Stimulated activated CD4-positive, alpha-beta T cell treated with anti-CD3 and anti-CD28 coated beads, Interleukin-4, amount 100 ng/mL, for 48 hours (primary cell): ENCODE measurements at places on chromosomes 7 and 10.

DNA sequence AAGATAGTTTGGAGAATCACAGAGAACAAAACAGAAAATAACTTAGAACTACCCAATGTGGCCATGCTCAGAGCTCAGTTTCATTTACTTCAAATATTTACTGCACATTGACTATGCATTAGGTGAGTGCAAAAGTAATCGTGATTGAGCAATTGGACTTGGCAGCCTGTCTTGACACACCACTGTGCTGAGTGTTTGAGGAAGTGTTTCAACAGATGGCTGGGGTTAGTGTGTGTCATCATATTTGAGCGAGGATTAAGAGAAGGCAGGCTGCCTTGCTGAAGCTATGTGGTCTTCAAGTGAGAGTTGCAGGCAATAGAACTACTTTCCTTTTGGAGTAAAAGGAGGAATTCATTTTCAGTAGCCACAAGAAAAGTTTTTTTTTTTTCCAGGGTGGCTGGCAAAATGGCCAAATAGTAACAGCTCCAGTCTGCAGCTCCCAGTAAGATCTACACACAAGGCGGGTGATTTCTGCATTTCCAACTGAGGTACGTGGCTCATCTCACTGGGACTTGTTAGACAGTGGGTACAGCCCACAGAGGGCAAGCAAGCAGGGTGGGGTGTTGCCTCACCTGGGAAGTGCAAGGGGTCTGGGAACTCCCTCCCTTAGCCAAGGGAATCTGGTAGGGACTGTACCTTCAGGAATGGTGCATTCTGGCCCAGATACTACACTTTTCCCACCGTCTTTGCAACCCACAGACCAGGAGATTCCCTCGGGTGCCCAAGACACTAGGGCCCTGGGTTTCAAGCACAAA is 37.6 kb downstream of the AKR1C4 start:
- no peak for DNase-seq

- no peak for DNase-seq
These were observed 123.8 kb downstream of the PTEN start for GRCh38 chr10:87987206-87987605.

DNA sequence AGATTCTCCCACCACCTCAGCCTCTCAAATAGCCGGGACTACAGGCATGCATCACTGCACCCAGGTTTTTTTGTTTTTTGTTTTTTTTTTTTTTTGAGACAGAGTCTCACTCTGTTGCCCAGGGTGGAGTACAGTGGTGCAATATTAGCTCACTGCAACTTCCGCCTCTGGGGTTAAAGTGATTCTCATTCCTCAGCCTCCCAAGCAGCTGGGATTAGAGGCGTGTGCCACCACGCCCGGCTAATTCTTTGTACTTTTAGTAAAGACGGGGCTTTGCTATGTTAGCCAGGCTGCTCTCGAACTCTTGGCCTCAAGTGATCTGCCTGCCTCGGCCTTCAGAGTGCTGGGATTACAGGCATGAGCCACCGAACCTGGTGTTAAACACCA is 107.5 kb upstream of the KIF5B start:
- DNase-seq: no peak

DNA sequence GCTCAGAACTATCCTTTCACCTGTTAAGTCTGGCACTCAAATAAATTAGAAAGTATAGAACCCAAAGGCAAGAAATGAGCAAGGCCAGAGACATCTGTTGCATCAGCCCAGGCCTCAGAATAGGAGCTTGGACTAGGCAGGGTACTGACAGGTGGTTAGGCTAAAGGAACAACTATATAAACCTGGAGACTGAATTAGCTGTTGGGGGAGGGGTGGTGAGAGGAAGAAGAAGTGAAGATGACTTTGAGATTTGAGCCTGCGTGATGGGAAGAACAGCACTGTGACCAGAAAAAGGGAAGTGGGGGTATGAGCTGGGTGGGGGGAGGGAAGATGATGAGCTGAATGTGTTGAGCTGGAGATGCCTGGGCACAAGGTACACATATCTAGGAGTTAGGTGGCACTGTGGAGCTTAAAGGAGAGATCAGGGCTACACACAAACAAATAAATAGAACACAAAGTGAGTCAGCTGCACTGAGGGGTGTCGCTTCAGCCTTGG is 244.7 kb downstream of the PTEN start:
- DNase-seq: no peak

GRCh38 chr7:44279286-44279685 is 46.1 kb downstream of the CAMK2B start:
- no peak for DNase-seq

DNA sequence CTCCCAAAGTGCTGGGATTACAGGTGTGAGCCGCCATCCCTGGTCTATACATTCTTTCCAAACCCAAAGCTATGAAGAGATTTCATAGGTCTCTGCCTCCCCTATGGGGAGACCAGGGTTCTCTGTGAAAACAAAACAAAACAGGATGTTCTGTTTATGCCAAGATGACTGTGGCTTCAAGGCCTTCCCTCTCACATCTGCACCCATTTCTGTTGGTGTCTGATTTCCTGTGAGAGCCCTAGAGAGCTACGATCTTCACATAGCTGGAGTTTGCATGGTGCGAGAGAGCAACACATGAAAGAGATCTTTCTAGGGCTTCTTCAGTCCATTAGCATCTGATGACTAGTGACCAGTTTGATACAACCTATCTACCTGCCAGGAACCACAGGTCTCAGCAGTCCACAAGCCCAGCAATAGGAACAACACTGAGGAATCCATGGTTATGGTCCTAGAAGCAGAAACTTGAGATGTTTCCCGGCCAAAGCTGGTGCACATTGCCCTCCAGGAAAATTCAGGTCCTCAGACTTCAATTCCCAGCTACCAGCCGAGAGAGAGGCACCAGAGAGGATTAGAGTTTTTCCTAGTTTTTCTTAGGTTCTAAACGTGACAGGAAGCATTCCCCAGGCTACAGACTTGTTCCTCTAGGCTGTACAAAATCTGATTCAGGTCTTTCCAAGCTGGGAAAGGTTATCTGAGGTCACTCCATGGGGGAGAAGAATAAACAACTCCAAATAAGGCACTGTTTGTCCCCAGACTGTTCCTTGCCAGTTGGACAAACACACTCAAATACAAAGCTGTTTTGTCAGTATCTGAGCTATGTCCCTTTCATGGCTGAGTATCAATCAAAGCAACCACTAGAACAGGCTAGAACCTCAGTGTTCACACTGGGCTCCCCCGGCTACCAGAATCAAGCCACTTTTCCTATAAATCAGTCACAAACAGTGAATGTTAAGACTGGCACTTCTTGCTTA is 259.7 kb downstream of the CALN1 start:
- no peak for DNase-seq

GRCh38 chr7:29613100-29613499 is 49.5 kb downstream of the PRR15 start:
- no peak for DNase-seq

DNA sequence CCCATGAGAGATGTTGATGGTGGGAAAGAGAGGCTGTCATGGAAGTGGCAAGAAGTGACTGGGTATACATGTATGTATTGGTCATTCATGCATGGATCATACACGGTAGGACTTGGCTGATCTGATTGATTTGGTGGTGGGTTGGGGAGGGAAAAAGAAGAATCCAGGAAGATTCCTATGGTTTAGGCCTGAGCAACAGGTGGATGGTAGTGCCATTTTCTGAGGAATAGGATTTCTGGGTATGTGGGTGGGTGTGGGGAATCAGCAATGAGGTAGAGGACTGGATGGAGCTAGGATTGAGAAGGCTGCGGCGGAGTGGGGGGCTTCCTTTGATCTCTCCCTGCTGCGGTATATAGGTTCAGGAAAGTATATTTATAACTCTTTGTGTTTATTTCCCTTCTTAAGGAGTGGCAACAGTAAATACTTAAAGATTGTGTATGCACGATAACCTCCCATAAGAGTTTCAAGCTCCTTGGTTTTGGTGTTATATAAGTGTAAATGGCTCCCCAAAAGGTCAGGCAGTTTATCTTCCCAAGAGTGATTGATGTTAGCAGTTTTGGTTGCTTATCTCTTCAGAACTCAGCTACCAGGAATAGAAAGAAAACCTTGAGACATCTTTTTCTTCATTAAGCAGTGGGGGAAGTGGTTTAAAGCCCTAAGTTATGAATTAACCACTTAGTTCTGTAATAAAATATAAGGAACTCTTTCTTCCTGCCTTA is 100.1 kb downstream of the LSMEM1 start:
- no peak for DNase-seq

- no peak for DNase-seq
These were observed 73.0 kb upstream of the ADRB1 start for GRCh38 chr10:113970641-113971040.

- no peak for DNase-seq
These were observed 1.5 kb downstream of the MKLN1 start for GRCh38 chr7:131329176-131329570.

- no peak for DNase-seq
These were observed 111.3 kb downstream of the ELFN1 start for GRCh38 chr7:1781369-1781768.

DNA sequence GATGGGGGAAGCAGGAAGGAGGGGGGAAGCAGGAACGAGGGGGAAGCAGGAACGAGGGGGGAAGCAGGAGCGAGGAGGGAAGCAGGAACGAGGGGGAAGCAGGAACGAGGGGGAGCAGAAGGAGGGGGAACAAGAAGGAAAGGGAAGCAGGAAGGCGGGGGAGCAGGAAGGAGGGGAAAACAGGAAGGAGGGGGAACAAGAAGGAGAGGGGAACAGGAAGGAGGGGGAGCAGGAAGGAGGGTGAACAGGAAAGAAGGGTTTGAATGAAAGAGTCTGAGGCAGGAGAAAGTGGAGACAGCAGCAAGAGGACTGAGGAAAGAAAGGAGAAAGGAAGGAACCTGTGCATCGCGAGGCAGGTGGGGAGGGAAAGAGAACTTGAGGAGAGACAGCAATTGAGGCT is 256.6 kb downstream of the PTEN start:
- no peak for DNase-seq

GRCh38 chr7:55641811-55642210 is 69.5 kb upstream of the VOPP1 start:
- DNase-seq: no peak

DNA sequence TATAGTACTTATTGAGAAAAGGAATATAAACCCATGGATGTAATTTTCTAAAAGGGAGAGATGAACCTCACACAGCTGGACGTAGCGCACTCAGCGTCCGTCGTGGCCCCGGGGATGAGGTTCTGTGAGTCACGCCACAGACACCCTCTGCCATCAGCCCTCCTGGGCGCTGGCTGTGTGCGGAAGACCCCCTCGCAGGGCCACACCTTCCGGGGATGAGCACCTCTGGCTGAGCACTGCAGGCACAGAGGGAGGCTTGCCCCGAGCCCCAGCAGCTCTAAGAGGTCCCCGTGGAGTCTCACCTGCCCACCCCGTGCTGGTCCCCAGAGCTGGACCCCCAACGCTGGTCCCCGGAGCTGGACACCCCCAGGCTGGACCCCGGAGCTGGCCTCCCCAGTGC is 215.8 kb downstream of the PTPRN2 start:
- DNase-seq: no peak

DNA sequence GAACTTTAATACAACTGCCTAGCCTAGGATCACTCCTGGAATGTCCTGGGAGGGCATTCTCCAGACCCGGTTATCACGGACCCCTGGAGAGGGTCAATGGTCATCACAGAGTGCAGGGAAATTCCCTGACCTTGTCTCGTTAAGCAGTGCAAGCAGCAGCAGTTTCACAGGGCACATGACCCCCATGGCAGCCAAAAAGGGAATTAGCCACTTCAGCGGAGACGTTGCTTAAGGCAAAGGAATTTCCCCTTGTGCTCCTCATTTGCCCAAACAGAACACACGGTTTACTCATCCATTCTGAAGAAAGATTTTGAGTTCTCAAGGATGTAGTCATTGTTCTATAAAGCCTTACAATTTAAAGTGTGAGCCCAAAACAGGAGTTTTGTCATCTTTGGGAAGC is 260.3 kb downstream of the SNX13 start:
- no peak for DNase-seq

GRCh38 chr10:132965411-132966057 is 23.2 kb upstream of the CFAP46 start:
- DNase-seq: no peak

GRCh38 chr10:118966076-118966849 is 63.3 kb upstream of the NANOS1 start:
- no peak for DNase-seq

GRCh38 chr10:110426294-110427181 is 71.2 kb upstream of the DUSP5 start:
- DNase-seq: no peak

- DNase-seq: no peak
These were observed 215.7 kb upstream of the HABP2 start for GRCh38 chr10:113337142-113337541.

- DNase-seq: no peak
These were observed 65.6 kb downstream of the ZNF503 start for GRCh38 chr10:75335983-75336382.

DNA sequence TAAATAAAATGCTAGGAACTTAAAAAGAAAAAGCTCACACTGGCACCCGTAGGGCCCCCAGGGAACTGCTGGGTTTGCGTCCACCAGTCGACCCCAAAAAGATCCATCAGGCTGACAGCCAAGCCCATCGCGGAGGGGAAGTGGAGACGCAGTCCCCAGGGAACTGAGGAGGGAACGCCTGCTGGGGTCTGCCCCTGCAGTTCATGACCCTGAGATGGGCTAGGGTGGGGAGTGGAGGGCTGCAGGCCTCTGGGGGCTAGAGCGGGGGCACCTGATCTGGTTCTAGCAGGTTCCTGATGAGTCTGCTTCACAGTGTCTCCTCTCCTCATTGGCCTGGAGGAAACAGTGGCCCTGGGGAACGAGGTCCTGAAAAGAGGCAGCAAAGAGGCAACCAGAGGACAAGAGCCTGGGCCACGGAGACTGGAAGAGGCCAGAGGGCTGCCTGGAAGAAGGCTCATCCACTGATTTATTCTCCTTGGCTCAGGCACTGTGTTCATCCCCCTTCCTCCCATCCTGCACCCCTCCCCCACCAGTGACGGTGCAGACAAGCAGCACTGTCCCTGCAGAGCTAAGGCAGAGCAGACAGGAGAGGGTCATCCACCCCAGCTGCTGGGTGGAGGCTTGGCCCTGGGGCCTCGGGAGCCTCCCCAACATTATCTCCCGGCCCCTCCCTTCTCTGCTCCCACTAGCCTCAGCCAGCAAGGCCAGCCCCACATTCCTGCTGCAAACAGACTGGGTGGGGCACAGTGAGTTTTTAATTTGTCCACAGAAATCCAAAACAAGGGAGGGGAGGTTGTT is 24.7 kb upstream of the HSPA12A start:
- DNase-seq: no peak
